Nephron progenitor cell (in vitro differentiated cells): ENCODE measurements at places on chromosomes 2 and 18.

DNA sequence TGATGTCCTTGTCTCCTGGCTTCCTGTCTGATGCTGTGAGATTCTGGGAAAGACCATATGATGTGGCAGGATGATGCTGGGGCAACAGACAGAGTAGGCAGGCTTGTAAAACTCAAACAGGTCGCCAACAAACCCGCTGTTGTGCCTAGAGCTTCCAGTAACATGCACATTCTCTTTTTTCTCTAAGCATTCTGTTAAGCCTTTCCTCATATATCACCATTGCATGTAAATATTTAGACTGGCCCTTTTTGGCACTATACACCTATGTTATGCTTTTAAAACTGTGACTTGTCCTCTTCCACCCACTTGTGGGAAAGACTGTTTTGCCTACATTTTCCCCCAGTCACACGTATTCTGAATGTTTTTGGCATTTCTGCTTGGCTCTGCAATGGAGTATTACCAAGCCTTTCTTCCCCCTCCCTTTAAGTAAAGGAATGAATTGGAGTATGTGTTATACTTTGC is 250.4 kb upstream of the TANK start:
- no peak for DNase-seq

DNA sequence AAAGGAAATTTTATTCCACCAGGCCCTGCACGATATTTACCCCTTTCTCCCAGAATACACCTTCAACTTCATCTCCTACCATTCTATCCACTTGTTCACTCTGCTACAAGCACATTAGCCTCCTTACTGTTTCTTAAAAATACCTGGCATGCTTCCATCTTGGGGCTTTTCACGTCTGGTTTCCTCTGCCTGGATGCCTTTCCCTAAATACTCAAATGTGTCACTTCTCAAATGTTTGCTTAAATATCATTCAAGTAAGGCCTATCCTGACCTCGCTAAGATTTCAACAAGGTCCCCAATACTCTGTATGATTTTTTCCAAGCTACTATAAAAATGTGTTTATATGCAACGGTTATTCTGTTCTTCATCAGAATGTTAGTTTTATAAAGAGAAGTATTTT is 433.0 kb upstream of the CHAC2 start:
- no peak for DNase-seq

DNA sequence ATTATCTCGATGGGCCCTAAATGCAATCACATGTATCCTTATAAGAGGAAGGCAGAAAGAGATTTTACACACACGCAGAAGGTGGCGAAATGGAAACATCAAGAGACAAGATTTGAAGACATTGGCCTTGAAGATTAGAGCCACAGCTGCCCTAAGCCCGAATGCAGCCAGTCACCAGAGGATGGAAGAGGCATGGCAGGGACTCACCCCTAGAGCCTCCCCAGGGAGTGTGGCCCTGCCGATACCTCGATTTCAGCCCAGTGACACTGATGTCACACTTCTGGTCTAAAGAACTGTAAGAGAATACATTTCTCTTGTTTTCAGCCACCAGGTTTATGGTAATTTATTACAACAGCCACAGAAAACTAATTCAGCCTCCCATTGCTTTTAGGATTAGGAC is 17.4 kb downstream of the TTC39C start:
- no peak for DNase-seq

DNA sequence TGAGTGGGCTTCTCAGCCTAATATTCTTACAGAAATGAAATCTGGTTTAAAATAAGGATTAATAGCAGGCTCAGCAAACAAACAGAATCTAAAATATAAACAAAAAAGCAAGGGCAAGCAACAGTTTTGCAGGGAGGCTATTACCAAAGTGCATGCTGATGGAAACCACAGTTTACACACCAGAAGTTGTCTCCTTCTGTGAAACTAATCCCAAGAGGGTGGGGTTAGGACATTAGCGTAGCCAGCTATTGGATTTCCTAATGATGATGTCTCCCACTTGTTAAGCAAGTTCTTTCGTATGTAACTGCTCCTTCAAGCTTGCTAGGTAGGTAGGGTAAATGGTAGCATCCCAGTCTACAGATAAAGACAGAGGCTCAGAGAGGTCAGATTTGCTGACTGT is 65.0 kb upstream of the TSPYL6 start:
- no peak for DNase-seq

- no peak for DNase-seq
These were observed 517.9 kb downstream of the EIPR1 start for GRCh38 chr2:2859732-2860131.

- no peak for DNase-seq
These were observed 1.0 kb upstream of the MAP4K4 start for GRCh38 chr2:101696272-101697123.

DNA sequence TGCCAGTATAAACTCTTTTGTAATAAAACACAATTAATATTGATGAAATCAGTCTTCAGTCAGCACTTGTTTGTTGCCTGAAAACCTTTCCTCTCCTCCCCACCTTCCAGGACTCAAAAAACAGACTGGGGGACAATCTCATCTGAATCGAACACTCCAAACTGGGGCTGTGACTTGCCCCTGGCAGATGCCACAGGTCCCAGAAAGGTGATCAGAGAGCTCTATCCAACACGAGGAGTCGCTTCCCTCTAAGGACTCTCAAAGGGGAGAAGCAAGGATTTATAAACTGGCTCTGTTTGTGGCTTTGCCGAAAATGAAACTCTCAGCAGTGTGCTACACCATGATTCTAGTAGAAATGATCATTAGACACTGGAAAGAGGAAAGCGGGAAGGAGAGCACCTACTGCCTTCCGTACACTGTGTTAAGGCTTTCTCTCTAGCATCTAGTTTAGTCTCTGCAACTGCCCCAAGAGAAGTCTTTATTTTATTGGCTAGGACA is 199.2 kb downstream of the TGIF1 start:
- no peak for DNase-seq

GRCh38 chr18:27223526-27224291 is 38.6 kb upstream of the CHST9 start:
- DNase-seq: no peak

- DNase-seq: no peak
These were observed 24.1 kb upstream of the APOB start for GRCh38 chr2:21067859-21068537.

GRCh38 chr18:79687806-79688205 is 8.2 kb downstream of the CTDP1 start:
- DNase-seq: no peak

- no peak for DNase-seq
These were observed 31.9 kb downstream of the CCBE1 start for GRCh38 chr18:59665057-59666006.

- DNase-seq: peak; percentile 71
These were observed at the start of gene DCC for GRCh38 chr18:52339891-52340371. Gene DCC, plus strand, starts transcription at chr18:52340197. Its CDS starts 591 bp downstream, at chr18:52340788.

GRCh38 chr18:61123309-61123708 is 209.9 kb upstream of the CDH20 start:
- no peak for DNase-seq

GRCh38 chr2:7593360-7593759 is 676.1 kb downstream of the RNF144A start:
- no peak for DNase-seq

GRCh38 chr2:600542-601386 is 76.4 kb downstream of the TMEM18 start:
- no peak for DNase-seq

- peak; percentile 18 for DNase-seq
These were observed 3.2 kb downstream of the UBE2E3 start for GRCh38 chr2:180983468-180984242.

DNA sequence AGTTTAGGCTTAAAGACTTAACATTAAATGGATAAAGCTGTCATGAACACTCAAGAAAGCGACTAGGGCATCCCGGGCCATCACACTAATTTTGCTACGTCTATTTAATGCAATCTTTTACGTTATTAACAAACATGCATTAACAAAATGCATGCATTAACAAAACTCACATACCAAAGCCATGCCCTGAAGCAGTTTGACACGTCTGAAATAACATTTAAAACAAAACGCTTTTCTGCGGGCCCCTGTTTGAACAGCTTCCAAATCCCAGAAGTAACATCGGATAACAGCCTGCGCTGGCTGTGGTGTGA is 458 bp downstream of the B4GALT6 start:
- no peak for DNase-seq

- no peak for DNase-seq
These were observed 141.6 kb upstream of the TTC39C start for GRCh38 chr18:23872701-23873550.

- peak; percentile 50 for DNase-seq
These were observed 10.5 kb downstream of the CCDC93 start for GRCh38 chr2:118003396-118003824.

DNA sequence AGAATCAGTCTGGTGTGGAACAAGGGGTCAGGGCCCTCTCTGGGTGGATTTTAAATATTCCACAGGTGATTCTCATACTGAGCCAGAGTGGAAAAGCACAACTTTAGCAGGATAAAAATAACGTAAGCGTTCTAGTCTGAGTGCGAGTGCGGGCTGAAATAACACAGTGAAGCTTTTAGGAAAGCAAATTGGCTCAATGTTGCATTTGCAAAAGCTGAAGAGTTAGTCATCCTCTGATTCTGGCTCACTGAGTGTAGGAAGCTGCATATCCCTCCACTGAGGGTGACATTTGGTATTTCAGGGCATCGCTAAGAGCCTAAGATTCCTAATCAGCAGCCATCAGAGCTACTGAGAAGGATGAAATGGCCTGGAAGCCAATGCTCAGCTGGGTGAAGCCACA is 134.7 kb downstream of the RIF1 start:
- no peak for DNase-seq

- no peak for DNase-seq
These were observed 148.3 kb upstream of the NXPH2 start for GRCh38 chr2:138928374-138929021.

DNA sequence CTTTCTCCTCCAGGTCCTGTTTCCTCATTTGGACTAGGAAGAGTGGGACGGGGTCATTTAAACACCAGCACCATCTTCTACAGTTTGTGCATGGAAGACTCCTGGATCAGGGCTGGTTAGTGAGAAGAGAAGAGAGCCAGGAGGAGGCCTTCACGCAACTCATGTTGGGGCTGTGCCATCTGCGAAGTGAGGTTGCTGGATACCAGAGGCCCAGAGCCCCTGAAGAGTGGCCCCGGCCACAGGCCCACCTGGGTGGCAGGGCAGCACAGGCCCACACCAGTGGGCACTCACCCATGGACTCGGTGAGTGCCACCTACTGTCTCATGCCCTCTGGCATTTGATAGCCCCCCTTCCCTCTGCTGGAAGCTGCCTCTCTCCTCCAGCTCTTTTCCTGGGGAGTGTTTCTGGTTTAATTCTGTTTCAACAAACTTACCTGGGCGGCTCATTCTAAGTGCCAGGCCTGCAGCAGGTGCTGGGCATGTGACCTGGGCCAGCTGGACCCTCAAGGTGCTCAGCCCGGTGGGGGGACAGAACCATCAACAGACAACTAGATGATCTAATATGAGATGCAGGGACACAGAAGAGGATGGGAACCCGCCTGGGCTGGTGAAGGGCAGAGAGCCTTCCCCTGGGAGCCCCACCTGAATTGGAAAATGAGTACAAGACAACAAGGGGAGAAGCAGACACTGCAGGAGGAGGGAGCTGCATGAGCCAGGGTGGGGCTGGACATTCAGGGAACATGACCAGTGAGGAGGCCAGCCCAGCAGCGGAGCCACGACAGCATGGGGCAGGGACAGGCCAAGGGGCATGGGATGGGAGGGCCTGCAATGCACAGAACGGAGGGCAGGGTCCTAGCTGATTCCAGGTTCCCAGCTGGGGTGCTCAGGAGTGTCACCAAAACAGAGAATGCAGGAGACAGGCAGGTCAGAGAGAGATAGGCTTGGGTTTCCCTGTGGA is 70.6 kb downstream of the MARCO start:
- no peak for DNase-seq

DNA sequence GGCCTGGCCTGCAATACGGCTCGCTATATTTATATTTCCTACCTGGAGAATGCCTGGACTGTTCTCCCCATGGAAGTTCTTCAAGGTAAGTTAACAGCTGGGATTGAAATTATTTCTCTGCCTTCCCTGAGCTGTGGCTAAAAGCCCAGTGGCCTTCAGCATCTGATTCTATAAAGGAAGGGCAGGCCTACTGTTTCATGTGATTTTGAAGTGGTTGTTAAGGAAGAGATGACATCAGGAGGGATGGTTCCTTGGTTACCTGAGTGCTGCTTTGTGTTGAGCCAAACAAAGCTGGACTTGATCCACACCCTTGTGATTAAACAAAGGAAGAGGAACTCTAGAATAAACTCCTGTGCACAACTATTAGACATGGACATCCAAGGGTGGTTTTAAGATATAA is 61.6 kb downstream of the MFSD6 start:
- no peak for DNase-seq

GRCh38 chr18:59910967-59911366 is 11.2 kb downstream of the PMAIP1 start:
- DNase-seq: no peak

GRCh38 chr2:207215308-207215707 is 49.6 kb upstream of the KLF7 start:
- DNase-seq: no peak

DNA sequence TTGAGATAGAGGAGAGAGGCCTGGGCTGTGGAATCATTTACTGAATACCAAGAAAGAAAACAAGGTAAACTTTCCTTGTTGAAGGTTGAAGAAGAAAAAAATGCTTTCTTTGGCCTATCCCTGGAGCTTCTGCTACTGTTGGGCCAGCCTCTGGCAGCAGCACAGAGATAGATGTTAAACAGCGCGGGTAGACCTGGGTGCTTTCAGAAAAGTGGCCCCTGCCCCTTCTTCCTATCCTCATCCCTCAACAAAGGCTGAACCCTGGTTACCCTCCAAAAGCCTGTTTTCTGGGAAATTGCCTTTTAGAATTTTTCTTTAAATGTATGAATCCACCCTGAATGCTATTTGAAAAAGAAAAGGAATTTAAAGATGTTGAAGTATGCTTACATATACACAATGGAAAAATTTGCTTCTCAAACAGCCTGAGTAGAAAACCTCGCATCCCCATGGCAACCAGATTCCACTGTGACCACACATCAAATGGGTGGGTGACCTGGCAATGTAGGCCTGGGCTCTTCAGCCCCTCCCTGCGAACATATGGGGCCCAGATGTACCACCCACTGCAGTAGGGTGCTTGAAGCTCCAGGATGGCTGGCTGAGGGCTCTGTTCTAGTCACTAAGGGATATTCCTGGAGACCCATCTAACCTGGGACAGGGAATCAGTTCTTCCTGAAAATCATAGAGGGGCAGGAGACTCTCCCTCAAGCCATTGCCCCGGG is 23.4 kb upstream of the CHRNA1 start:
- DNase-seq: no peak

- no peak for DNase-seq
These were observed 58.7 kb upstream of the RFX8 start for GRCh38 chr2:101533561-101534148.
